ENCODE measurements at places on chromosomes 11 and 22. TPM values are rescaled to one million over a fixed set of nuclear protein-coding genes. Genes with fewer than 3 reads are reported as not detected.

DNA sequence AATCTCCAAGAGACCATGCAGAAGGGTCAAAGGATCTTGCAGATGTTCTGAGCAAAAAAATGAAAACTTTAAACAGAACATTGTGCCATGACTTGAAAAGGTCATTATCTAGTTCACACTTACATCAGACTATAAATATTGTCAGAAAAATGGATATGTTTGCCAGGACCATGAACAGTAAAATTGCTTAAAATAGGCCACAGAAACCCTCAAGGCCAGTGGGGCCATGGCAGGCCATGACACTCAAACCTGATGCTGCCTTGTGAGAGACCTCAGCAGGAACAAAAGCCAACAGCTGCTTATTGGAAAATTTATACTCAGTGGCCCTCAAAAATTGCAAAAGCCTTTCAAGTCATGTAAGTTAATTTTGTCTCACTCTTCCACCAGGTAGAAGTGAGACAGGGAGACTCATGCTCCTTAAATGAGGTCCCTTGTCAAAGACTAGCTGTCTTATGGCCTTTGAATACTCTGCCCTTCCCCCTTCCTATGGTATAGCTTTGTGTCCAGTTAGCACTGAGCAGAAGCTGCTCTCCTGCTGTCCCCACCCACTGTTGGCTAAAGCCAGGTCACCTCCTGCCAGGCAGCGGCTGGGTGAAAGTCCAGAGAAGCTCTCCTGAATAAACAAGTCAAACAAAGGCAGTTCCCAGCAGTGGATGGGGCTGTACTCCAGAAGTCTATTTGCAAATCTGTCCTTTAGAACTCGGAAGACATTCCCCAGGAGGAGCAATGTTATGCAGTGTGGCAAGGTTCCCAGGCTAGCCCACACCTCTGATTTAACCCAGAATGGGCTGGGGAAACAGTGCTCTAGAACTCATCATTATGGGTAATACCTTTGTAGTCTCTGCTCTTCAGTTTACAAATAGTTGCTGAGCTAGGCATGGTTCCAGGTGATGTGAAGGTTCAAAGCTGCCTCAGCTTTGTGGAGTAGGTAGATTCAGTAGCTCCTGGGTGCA is 21.4 kb downstream of the ADM start:
- no peaks in the 10 kb centered on the region for H3K36me3 ChIP-seq
- peak overlapping the region; percentile 70 for H3K27ac ChIP-seq
- H3K4me1 ChIP-seq: peaks cover 67% of the 10 kb centered on the region
- H3K27me3 ChIP-seq: no peaks in the 10 kb centered on the region
- H3K4me3 ChIP-seq: no peak overlapping the region

Gene CASP5
- 0.27 TPM for polyA plus RNA-seq

GRCh38 chr22:46970411-46971098 is 208.1 kb downstream of the TBC1D22A start:
- DNase-seq: no peak
- H3K36me3 ChIP-seq: no peaks in the 10 kb centered on the region
- H3K4me1 ChIP-seq: peaks cover 16% of the 10 kb centered on the region
- H3K27me3 ChIP-seq: no peaks in the 10 kb centered on the region

GRCh38 chr11:34492806-34493414 is 20.7 kb downstream of the ELF5 start:
- peak; percentile 57 for DNase-seq
- no peaks in the 10 kb centered on the region for H3K36me3 ChIP-seq
- no peak overlapping the region for H3K4me3 ChIP-seq

DNA sequence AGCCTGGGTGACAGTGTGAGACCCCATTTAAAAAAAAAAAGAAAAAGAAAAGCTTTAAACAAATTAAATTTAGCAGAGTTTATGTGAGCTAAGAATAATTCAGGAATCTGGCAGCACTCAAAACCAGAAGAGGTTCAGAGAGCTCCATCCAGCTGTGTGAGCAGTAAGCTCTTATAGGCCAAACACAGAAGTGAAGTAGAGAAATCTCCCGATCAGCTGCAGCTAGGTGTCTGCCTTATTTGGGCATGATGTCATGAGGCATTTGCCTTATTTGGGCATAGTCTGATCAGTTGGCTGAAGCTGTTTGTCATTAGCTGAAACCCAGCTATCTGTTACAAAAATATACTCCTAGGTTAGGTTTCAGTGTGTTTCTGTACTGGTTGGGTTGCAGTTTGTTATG is 8.2 kb downstream of the MS4A15 start:
- H3K27ac ChIP-seq: no peak overlapping the region
- no peaks in the 10 kb centered on the region for H3K36me3 ChIP-seq

DNA sequence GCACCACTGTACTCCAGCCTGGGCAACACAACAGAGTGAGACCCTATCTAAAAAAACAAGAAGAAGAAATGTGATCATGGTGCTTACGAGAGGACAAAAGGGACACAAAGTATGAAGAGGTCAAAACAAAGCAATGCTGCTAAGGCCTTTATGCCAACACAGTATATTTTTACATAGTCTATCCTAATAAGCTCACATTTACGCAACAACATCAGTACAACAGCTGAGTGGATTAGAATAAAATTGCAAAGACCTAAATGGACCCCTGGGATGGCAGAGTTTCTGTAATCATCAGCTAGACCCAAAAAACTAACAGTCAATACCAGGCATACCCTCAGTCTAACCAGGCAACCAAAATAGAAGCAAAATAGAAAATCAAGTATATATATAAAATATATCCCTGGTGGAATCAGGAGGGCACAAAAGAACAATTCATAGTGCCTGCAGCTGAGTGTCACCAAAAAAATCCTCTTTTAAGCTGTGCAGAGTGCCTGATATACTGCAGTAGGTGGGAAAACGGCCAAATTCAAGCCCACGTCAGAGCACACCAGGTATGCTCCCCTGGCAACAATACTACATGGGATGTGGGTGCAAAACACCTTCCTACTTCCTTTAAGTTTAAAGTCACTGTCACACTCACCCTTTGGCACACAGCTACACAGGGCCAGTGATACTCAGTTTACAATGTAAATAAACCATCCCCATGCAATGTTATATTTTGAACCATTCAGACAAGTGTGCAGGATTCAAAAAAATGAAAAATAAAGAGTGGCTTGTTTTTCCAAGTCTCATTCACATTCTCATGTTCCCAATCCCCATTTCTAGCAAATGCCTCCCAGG is 57.8 kb downstream of the RBFOX2 start:
- no peak for DNase-seq
- no peaks in the 10 kb centered on the region for H3K27me3 ChIP-seq
- no peaks in the 10 kb centered on the region for H3K36me3 ChIP-seq
- H3K27ac ChIP-seq: no peak overlapping the region
- H3K4me3 ChIP-seq: no peak overlapping the region

DNA sequence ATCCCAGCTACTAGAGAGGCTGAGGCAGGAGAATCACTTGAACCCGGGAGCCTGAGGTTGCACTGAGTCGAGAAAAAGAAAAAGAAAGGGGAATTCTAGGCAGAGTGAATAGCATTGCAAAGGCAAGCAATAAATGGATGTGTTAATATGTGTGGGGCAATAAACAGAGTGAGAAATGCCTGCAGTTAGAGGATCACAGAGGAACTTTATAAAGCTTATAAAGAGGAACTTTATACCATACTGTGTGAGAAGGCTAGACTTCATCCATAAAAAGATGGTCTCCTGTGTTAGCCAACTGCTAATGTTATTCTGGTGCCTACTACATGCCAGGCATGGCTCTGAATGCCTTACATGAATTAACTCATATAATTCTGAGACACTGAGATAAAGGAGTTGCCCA is 841 bp downstream of the B3GNT6 start:
- H3K36me3 ChIP-seq: no peaks in the 10 kb centered on the region
- H3K27ac ChIP-seq: no peak overlapping the region
- H3K4me3 ChIP-seq: no peak overlapping the region
- H3K4me1 ChIP-seq: no peaks in the 10 kb centered on the region
- peaks cover 23% of the 10 kb centered on the region for H3K27me3 ChIP-seq
- DNase-seq: no peak
